ENCODE measurements at places on chromosomes 3 and 15. TPM values are rescaled to one million over a fixed set of nuclear protein-coding genes. Genes with fewer than 3 reads are reported as not detected.

- peak; percentile 21 for DNase-seq
These were observed 1.1 kb downstream of the DCUN1D1 start for GRCh38 chr3:182979103-182979673.

DNA sequence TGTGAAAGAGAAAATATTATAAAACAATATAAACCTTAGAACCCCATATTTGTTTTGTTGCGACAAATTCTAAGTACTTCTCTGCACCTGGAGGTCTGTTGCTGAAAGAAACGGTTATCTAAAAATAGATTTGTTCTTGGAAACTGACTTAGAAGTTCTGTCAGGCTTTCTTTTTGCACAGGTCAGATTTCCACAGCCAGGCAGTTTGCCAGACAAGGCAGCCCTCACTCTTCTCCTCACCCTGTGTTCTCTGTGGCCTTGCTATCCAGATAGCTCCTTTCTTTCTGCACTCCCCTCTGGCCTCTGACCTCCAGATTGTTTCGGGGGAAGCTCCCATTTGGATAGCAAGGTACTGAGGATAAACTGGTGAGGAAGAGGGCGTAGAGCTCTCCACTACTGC is 413.3 kb upstream of the ONECUT1 start:
- DNase-seq: no peak

GRCh38 chr3:157103860-157104259 is 56.1 kb downstream of the CCNL1 start:
- no peak for DNase-seq

GRCh38 chr3:163476179-163476578 is 1602.1 kb downstream of the SI start:
- DNase-seq: no peak

- no peak for DNase-seq
These were observed 367.2 kb downstream of the SOX2 start for GRCh38 chr3:182078929-182079328.

DNA sequence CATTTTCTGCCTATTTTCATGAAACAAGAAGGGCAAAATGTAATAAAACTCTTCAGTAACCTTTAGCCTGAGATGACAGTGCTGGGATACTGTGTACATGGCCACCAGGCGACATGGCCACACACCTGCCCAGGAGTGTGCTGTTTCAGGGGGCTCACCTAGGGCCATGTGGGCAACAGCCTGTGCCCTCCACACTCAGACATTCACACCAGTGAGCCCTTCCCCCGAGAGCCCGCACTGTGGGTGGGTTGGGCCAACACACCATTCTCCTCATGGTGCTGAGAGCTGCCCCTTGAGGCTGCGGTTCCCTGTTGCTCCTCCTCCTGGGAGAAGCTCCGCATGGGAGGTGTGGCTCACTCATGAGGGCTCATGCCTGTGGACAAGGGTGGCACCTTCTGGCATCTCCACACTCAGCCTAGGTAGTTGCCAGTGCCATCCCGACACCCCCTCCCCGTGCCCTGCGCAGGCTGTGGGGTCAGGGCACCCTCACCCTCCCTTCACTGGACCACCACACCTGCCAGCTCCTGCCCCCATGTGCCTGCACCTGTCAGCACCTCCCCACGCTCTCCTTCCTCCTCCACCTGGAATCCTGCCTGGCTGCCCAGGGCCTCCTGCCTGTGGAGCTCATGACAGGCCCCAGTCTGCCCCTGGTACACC is 19.7 kb downstream of the OCA2 start:
- no peak for DNase-seq

DNA sequence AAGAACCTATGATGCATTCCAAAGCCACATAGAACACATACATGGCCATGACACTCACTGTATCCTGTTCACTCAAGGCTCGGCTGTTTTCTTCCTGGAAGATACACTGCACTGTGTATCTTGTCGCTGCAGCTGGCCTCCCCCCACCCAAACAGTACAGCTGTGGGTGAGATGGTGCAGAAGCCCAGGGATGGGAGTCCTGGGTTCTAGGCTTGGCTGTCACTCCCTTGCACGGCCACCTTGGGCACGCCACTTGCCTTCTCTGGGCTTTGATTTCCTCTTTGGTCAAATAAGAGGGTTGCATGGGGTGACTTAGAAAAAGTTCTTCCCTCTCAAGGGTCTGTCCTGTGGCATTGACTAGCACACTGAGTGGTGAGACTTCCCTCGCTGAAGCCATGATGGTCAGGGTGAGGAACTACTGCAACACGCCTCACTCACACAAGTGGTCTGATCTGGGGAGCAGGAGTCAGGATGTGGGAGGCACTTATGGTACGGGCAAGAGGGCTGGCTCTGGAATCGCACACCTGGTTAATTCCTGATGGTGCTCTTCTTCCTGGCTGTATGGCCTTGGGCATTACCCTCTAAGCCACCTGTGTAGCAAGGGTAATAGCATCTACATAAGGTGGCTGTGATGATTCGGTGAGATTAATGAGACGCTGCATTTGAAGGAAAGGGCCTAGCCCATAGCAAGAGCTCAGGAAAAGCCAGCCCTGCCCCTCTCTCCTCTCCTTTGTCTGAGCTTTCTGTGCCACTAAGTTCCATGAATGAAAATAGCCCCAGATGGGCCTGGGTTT is 44.0 kb downstream of the ANP32A start:
- DNase-seq: no peak

The GOLGA6L7 gene
- total RNA-seq: not detected

Data from mammary epithelial cell (primary cell).